Stimulated activated CD8-positive, alpha-beta memory T cell treated with anti-CD3 and anti-CD28 coated beads, Interleukin-4, amount 100 ng/mL, for 1 hour (primary cell): ENCODE measurements at places on chromosomes 4 and X.

DNA sequence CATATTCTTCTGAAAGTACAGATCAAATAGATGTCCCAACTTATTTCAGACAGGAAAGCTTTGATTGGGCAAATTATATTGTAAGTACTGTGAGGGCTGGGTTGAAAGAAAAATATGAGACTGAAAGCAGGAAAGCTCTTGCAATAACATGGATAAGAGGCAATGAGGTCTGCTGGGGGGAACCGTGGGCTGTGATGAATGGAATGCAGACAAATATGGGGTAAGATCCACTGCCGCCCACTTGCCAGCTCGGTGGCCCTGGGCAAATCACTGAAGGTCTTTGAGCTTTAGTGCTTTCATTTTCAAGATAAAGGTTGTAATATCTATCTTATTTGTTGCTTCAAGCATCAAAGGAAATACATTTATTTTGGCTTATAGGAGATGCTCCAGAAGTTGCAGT is 51.0 kb downstream of the AGA start:
- DNase-seq = no peak

GRCh38 chrX:72062916-72063315 is 68.8 kb downstream of the RTL5 start:
- DNase-seq = no peak

DNA sequence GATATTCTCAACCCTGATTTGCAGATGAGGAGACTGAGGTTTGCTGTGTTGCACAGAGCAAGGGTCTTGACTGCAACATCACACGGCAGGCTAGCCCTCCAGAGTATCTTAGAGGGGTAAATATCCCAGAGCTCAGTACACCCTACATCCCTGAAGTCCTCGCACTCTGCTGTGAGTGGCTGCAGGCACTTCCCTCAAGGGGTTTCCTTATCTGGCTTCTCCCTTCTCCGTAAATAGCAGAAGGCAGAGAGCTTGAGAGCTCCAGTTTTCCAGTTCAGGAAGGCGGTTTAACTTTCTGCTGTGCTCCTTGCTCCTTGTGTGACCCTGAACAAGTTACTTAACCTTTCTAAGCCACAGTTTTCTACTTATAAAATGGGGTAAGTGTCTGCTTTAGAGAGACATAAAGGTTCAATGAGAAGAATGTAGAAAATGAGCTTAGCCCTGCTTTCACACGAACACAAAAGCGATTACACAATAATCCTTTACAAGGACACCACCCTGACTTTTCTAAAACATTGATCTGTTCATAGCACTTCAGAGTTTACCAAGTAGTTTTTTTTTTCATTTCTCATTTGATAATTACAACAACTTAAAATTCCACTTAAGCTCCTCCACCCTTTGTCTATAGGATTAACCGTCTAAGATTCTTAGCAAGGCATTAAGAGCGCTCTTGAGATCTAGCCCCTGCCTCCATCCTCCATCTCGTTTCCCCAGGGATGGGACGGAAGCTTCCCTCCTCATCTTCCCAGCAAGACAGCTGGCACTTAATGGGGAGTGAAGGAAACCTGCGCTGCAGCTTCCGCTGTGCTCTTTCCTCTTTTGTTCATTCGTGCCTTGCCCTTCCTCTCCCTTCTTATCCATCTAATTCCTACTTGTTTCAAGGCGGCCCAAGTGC is 68.4 kb downstream of the TAPT1 start:
- no peak for DNase-seq

GRCh38 chr4:182918044-182918607 is 940 bp upstream of the DCTD start:
- DNase-seq = no peak

GRCh38 chr4:37812713-37813112 is 13.8 kb upstream of the PGM2 start:
- DNase-seq = no peak

GRCh38 chrX:118729042-118729652 is 1.7 kb downstream of the IL13RA1 start:
- no peak for DNase-seq
